ENCODE measurements at places on chromosomes 3 and 15. TPM values are rescaled to one million over a fixed set of nuclear protein-coding genes. Genes with fewer than 3 reads are reported as not detected.

GRCh38 chr3:43914269-43914668 is 223.5 kb downstream of the ABHD5 start:
- H3K27ac ChIP-seq: no peak overlapping the region
- H3K36me3 ChIP-seq: no peaks in the 10 kb centered on the region
- no peak overlapping the region for H3K4me3 ChIP-seq
- H3K4me1 ChIP-seq: no peaks in the 10 kb centered on the region
- DNase-seq: no peak
- no peaks in the 10 kb centered on the region for H3K27me3 ChIP-seq

Gene CHST2
- 4.6 TPM for polyA plus RNA-seq

Gene SCG3
- polyA plus RNA-seq: 0.93 TPM

Gene VPS8
- polyA plus RNA-seq: 10.1 TPM

DNA sequence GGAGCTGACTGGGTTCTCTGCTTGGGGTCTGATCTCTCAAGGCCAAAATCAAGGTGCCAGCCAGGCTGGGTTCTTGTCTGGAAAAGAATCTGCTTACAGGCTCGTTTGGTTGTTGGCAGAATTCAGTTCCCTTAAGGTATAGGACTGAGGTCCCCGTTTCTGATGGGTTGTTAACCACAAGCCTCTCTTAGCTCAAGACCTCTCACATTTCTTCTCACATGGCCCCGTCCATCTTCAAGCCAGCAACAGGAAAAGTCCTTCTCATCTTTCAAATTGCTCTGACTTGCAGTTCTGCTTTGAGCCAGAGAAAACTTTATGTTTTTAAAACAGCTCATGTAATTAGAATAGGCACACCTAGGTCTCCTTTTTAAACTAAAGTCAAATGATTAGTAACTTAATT is 20.4 kb downstream of the UACA start:
- no peaks in the 10 kb centered on the region for H3K36me3 ChIP-seq
- H3K27ac ChIP-seq: peak overlapping the region; percentile 13
- peaks cover 25% of the 10 kb centered on the region for H3K4me1 ChIP-seq
- DNase-seq: no peak

- peaks cover 24% of the 10 kb centered on the region for H3K4me1 ChIP-seq
- H3K4me3 ChIP-seq: peak overlapping the region; percentile 70
- H3K27ac ChIP-seq: peak overlapping the region; percentile 98
- no peaks in the 10 kb centered on the region for H3K27me3 ChIP-seq
Measured at GRCh38 chr15:41115652-41116115, 396 bp downstream of the INO80 start.

Gene DCLK3
- polyA plus RNA-seq: not detected

DNA sequence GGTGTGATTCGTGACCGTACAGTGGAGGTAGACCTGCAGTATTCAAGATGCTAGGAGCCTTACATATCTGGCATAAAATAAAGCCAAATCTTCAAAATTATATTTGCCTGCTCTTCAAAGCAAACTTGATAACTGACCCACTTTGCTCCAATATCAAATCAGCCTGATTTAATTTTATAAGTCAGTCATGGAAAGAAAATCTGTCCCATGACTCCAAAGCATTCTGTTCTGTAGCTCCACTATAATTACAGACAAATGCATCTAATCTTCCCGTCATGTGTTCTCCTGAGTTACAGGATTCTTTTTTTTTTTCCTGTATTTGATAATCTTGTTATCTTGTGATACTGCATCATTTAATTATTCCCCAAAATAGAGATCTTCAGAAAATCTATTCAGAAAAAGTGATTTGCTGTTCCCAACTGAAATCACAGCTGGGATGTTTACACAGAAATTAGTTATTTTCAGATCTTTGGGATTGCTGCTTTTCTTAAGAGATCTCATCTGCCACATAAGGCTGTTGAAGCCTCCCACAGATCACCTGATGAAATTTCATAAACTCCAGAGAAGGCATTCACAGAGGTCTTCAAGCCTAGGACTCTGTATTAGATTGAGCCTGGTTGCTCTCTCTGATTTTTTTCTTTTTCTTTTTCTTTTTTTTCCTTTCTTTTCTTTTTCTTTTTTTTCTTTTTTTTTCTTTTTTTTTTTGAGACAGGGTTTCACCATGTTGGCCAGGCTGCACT is 27.2 kb downstream of the TIMP4 start:
- no peaks in the 10 kb centered on the region for H3K36me3 ChIP-seq
- H3K27me3 ChIP-seq: no peaks in the 10 kb centered on the region
- DNase-seq: no peak
- no peak overlapping the region for H3K4me3 ChIP-seq
- H3K4me1 ChIP-seq: no peaks in the 10 kb centered on the region
- H3K27ac ChIP-seq: no peak overlapping the region

- peaks cover 1% of the 10 kb centered on the region for H3K4me1 ChIP-seq
- H3K4me3 ChIP-seq: no peak overlapping the region
- DNase-seq: no peak
- H3K27me3 ChIP-seq: no peaks in the 10 kb centered on the region
Measured at GRCh38 chr3:44643024-44643423, 5.5 kb upstream of the ZNF35 start.

DNA sequence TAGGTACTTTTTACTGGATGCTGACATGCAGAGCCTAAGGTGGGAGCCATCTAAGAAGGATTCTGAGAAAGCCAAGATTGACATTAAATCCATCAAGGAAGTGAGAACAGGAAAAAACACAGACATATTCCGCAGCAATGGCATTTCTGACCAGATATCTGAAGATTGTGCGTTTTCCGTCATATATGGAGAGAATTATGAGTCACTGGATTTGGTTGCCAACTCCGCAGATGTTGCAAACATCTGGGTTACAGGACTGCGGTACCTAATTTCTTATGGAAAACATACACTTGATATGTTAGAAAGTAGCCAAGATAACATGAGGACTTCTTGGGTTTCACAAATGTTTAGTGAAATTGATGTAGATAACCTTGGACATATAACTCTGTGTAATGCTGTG is 125.1 kb downstream of the PLCL2 start:
- no peak overlapping the region for H3K4me3 ChIP-seq
- DNase-seq: no peak
- no peak overlapping the region for H3K27ac ChIP-seq
- peaks cover 24% of the 10 kb centered on the region for H3K4me1 ChIP-seq

- H3K36me3 ChIP-seq: no peaks in the 10 kb centered on the region
- no peak overlapping the region for H3K27ac ChIP-seq
- DNase-seq: no peak
- no peak overlapping the region for H3K4me3 ChIP-seq
Measured at GRCh38 chr3:17678116-17678741, 64.2 kb downstream of the TBC1D5 start.

GRCh38 chr3:30349507-30349906 is 256.9 kb upstream of the TGFBR2 start:
- no peak overlapping the region for H3K4me3 ChIP-seq
- no peaks in the 10 kb centered on the region for H3K36me3 ChIP-seq
- no peaks in the 10 kb centered on the region for H3K27me3 ChIP-seq
- no peak overlapping the region for H3K27ac ChIP-seq

DNA sequence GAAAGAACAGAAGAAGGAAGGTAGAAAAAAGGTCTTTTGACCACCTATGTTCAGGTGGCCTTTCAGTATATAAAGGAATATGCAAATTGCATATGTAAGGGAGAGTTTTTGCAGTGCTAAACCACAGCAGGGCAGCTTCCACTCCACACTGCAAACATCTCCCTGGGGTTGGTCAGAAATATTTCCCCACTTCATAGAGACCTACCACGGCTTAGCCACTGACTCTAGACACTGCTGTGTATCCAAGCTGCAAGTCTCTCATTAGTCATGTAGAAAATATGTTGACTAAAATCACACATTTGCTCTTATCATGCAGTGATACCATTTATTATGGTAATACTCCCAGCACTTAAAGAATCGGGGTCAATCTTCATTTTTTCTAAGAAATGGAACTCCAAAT is 214.9 kb upstream of the NR2F2 start:
- no peak for DNase-seq
- no peaks in the 10 kb centered on the region for H3K27me3 ChIP-seq
- no peaks in the 10 kb centered on the region for H3K36me3 ChIP-seq
- no peak overlapping the region for H3K27ac ChIP-seq

DNA sequence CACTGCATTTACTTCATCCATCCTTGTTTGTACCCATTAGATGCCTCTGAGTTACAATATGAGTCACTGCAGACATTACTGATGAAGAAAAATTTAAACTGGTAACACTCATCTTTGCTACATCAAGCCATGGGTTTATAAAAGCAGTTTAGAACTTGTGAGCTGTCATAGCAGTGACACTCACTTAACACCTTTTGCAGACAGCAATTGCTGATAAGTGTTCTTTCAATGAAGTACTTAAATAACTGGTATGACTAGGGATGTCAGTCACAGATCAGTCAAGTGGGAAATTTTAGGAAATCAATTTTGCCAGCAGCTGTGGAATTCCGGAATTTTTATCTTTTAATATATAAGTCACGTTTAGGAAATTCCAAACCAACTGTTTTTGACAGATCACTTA is 643.0 kb downstream of the TBL1XR1 start:
- no peak for DNase-seq
- H3K4me3 ChIP-seq: no peak overlapping the region
- no peaks in the 10 kb centered on the region for H3K27me3 ChIP-seq
- H3K27ac ChIP-seq: no peak overlapping the region
- no peaks in the 10 kb centered on the region for H3K4me1 ChIP-seq

GRCh38 chr3:160183345-160184076 is 41.7 kb upstream of the C3orf80 start:
- no peaks in the 10 kb centered on the region for H3K27me3 ChIP-seq
- no peak for DNase-seq
- no peaks in the 10 kb centered on the region for H3K36me3 ChIP-seq
- H3K4me3 ChIP-seq: no peak overlapping the region
- no peak overlapping the region for H3K27ac ChIP-seq

GRCh38 chr3:74546426-74546825 is 68.0 kb downstream of the CNTN3 start:
- DNase-seq: no peak
- no peak overlapping the region for H3K4me3 ChIP-seq
- no peak overlapping the region for H3K27ac ChIP-seq
- H3K27me3 ChIP-seq: no peaks in the 10 kb centered on the region

Gene FAM174B
- polyA plus RNA-seq: 22.7 TPM

- H3K27ac ChIP-seq: peak overlapping the region; percentile 60
- H3K4me1 ChIP-seq: peaks cover 15% of the 10 kb centered on the region
- peaks cover 78% of the 10 kb centered on the region for H3K36me3 ChIP-seq
Measured at GRCh38 chr3:184332370-184333090, 4.9 kb upstream of the FAM131A start.

DNA sequence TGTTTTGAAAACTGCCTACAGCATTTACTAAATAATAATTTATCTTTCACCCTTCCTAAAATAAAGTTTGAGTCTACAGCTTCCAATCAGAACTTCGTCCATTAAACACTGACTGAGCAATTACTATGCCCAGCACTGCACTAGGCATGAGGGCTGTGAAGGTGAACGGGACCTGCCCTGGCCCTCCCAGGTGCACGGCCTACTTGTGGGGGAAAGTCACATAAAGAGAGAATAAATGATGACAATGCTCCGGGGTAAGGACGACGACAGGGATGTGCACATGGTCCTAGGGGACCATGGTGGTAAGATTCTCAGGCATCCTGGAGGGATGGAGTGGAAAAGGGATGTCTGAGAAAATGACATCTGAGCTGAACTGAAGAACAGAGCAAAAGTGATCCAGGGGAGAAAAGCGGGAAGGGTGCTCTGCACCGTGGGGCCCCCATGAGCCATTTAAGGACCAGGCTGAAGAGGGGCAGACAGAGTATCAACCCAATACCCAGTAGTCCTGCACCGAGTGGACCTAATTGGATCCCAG is 11.5 kb downstream of the PLA2G4F start:
- H3K27me3 ChIP-seq: no peaks in the 10 kb centered on the region
- H3K4me3 ChIP-seq: no peak overlapping the region
- DNase-seq: no peak
- H3K27ac ChIP-seq: no peak overlapping the region
- no peaks in the 10 kb centered on the region for H3K36me3 ChIP-seq

- DNase-seq: no peak
- no peak overlapping the region for H3K27ac ChIP-seq
- H3K36me3 ChIP-seq: no peaks in the 10 kb centered on the region
- no peaks in the 10 kb centered on the region for H3K4me1 ChIP-seq
Measured at GRCh38 chr15:23616536-23616935, 31.1 kb downstream of the MAGEL2 start.

- H3K4me3 ChIP-seq: no peak overlapping the region
- H3K27ac ChIP-seq: no peak overlapping the region
- no peaks in the 10 kb centered on the region for H3K27me3 ChIP-seq
- H3K36me3 ChIP-seq: no peaks in the 10 kb centered on the region
- no peaks in the 10 kb centered on the region for H3K4me1 ChIP-seq
Measured at GRCh38 chr3:151919030-151919328, 45.5 kb downstream of the SUCNR1 start.

DNA sequence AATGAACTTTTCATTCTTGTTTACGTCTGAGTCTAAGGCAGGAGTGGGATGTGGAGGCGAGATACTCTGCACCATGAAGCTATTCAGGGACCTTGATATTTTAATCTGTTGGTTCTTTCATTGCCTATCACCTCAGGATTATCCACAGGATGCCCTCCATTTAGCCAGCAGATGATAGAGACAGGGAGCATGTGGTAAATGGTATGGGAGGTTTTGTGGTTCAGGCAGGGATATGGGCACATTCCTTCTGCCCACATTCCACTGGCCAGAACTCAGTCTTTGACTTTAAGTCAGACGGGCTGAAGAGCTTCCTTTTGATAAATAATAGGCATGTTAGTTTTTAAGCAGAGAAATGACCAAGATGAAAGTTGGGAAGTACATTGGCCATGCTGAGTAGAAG is 548.0 kb upstream of the CCDC54 start:
- H3K27ac ChIP-seq: no peak overlapping the region
- no peaks in the 10 kb centered on the region for H3K27me3 ChIP-seq
- no peak for DNase-seq
- no peaks in the 10 kb centered on the region for H3K4me1 ChIP-seq

- H3K27ac ChIP-seq: no peak overlapping the region
- no peaks in the 10 kb centered on the region for H3K36me3 ChIP-seq
- H3K27me3 ChIP-seq: no peaks in the 10 kb centered on the region
- no peak overlapping the region for H3K4me3 ChIP-seq
- H3K4me1 ChIP-seq: no peaks in the 10 kb centered on the region
- no peak for DNase-seq
Measured at GRCh38 chr15:29792426-29793159, 29.7 kb downstream of the TJP1 start.

GRCh38 chr15:88792342-88793282 is 10.6 kb upstream of the ACAN start:
- H3K27ac ChIP-seq: no peak overlapping the region
- DNase-seq: no peak
- H3K4me1 ChIP-seq: no peaks in the 10 kb centered on the region
- H3K27me3 ChIP-seq: peaks cover 52% of the 10 kb centered on the region
- H3K4me3 ChIP-seq: no peak overlapping the region

DNA sequence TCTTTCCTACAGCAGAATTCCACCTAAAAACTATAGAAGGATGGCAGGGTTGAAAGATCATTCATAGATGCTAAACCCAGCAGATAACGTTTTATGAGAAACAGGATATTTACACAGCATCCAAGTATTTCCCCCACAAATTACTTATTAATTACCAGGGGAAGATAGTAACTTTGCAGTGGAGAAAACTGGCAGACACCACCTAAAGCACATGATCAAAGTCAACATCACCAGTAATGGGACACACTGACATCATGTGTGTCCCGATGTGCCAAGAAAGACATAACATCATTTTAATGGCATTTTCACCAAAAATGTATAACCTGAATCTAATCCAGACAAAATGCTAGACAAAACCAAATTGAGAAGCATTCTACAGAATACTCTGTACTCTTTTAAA is 220.4 kb upstream of the THBS1 start:
- DNase-seq: no peak
- H3K4me3 ChIP-seq: no peak overlapping the region
- H3K36me3 ChIP-seq: no peaks in the 10 kb centered on the region
- no peaks in the 10 kb centered on the region for H3K27me3 ChIP-seq
- no peak overlapping the region for H3K27ac ChIP-seq
- H3K4me1 ChIP-seq: peaks cover 24% of the 10 kb centered on the region
